ENCODE measurements at places on chromosomes 16 and 17.
A peak's percentile ranks its signal among the peaks of the same experiment; 100 is the strongest.

- no peak for DNase-seq
Measured at GRCh38 chr16:53785044-53785443, 81.1 kb downstream of the FTO start.

DNA sequence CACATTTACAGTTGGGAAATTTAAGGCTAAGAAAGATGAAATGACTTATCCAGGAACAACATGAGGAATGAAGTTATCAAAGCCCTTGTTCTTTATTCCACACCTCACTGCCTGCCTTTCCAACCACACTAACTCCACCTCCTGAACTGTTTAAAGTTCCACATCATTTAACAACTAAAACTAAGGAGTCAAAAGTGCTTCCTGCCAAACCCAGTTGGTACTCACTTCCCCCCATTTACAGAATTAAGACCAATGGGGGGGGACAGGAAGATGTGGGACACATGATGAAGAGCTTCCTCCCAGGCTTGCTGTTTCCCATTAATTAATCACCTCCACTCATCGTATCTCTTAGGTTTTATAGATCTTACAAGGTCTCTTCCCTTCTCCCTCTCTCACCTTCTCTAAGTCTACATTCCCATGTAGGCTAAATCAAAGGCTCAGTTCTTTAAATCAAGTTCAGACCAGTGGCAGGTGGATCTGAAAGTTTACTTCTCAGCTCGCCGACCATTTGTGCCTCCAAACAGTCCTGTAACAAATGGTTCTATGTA is 19.2 kb upstream of the TMEM101 start:
- no peak for DNase-seq

DNA sequence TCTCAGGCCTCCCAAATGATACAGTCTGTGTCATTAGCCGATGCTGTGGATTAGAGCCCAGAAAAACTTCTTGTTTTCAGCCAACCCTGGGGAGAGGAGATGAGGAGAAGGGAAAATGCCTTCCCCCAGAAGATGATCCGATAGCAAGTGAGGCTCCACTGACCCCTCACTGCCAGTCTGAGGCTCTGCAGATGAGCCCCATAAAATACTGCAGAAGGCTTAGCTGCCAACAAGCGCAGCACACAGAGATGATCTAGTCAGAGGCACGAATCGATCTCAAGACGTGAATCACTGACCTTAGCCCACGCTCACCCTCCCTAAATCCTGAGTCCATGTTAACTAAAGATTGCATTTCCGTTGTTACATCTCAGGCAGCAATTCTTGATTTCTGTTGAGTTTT is 31.5 kb downstream of the SALL1 start:
- DNase-seq = no peak

- DNase-seq = no peak
Measured at GRCh38 chr16:20411055-20411454, 1.7 kb downstream of the ACSM5 start.

DNA sequence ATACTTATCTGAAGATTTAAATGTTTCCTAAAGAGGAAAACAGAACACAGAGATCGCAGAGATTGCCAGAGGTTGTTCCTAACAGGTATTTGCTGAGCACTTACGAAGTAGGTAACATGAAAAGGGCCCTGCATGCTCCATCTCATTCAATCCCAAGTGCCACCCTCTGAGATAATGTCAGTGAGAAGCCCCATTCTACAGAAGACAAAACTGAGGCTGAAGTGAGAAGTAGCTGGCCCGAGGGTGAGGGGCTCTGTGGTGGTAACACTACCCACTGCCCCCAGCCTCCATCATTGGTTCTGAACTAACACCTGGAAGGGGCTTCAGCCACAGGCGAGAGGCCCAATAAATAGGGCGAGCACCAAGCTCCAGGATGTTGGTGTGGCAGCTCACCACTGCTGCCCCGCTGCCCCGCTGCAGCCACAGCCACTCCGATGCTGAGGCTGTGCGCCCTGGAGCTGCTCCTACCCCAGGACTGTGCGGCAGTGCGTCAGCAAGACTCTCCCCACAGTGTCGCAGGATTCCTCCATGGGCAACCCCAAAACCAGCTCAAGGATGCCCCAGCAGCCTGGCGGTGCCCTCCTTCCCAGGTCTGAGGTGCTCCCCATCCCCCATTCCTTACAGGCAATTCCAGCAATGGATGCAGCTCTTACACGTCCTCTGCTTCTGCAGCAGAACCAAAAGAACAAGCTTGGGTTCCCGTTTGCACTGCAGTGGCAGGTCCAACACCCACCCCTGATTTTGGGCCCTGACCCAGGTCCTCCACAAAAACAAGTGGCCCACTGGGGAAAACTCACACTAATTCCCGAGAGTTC is 10.3 kb downstream of the FLCN start:
- no peak for DNase-seq

DNA sequence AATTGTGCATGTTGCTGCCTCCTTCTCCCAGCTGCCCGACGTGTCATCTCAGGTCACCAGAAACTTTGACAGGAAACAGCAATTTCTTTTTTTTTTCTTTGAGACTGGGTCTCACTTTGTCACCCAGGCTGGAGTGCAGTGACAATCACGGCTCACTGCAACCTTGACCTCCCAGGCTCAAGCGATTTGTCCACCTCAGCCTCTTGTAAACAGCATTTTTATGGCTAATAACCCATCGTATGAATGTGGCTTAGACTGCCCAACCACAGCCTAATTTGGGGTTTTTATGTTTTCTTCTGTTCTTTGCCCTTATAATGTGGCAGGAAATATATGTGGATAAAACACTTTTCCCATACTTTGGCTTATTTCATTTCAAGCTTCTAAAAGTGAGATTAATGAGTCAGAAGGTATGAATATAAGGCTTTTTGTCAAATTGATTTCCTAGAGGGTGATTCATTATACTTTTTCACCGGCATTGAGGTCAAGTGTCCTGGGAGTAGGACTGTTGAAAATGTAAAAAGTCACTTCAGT is 31.0 kb upstream of the SLC5A10 start:
- DNase-seq = no peak

GRCh38 chr17:10025976-10026901 is 121.2 kb upstream of the RCVRN start:
- DNase-seq = no peak

GRCh38 chr16:49638673-49639610 is 217.0 kb downstream of the ZNF423 start:
- no peak for DNase-seq

GRCh38 chr16:22213801-22214200 is 7.7 kb downstream of the EEF2K start:
- DNase-seq = no peak

DNA sequence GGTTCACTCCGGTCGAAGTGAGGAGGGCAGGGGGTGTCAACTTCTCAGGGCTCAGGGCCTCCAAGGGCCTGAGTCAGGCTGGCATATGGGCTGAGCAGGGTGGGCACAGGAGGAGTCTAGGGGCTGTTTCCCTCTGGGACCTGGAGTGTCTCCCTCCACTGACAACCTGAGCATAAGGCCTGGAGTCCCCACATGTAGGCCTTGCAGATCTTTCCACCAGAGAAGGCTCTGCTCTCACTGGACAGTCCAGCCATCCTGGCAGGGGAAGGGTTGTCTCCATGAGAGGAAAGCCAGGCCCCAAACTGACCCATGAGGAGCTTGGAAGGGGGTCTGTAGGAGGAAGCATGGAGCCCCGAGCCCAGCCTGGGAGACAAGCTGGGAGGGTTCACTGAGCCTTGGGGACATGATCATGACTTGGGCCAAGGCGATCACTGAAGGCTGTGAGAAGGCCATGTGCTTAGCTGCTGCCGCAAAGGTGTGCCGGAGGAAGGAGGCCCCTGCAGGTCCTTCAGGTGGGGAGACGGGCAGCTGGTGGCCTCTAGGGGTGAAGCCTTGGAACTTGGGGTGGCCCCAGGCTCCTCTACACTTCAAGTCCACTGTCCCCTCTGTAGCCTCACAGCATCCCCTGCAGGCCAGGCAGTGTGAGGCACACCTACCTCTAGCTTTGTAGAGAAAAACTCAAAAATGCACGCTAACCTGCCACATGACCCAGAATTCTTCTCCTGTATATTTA is 9.9 kb downstream of the CMTM2 start:
- DNase-seq = no peak

DNA sequence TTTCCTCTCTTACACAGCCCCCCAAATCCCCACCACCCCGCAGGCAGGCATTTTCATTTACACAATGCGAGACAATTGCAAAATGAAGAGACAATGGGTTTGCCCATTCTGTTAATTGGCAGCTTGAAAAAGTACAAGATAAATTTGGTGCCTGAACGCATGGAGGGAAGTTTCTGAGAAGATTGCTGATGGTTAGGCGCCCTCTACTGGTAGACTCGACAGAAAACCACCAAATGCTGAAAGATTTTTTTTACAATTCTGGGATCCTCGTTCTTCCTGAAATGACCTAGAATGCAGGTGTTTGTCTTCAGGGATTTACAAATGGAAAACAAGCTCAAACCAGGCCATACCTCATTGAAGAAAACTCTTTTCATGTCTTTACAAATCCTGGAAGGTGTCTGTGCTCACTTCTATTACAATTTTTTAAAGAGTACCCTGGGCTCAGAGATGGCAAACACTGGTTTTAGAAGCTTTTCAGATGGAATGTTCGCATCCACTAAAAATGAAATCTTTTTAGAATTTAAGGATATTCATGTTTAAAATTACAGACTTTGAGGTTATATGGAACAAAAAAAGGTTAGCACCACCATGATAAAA is 338.5 kb downstream of the PMP22 start:
- peak; percentile 34 for DNase-seq

GRCh38 chr17:57597531-57598453 is 147.3 kb downstream of the CCDC182 start:
- peak; percentile 41 for DNase-seq

DNA sequence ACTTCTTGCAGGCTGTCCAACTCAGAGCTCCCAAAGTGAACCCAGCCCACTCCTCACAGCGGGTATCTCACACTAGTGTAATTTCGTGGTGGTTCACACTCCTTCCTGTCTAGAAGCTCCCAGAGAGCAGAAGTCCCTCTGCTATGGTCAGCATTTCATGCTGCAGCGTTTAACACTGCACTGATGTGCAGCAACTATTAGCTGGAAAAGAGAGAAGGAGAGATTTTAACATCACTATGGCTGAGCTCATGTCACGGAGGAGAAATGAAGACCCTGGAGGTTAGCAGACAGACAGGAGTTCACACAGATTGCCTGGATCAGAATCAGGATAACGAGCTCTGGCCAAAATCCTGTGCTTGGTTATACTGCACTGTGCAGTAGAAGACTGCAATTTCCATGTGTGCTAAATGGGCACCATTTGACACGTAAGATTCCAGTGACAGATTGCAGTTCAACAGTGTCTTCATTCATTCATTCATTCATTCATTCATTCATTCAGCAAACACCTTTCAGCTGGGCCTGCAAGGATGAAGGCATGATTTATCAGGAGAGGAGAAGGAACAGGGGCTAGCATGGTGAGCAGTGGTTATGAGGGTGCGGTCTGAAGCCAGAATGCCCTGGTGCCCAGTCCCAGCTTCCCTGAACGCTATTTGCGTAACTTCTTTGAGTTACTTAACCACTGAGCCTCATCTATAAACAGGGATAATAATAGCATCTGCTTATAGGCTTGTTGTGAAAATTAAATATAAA is 5.3 kb upstream of the CCL1 start:
- DNase-seq = no peak

DNA sequence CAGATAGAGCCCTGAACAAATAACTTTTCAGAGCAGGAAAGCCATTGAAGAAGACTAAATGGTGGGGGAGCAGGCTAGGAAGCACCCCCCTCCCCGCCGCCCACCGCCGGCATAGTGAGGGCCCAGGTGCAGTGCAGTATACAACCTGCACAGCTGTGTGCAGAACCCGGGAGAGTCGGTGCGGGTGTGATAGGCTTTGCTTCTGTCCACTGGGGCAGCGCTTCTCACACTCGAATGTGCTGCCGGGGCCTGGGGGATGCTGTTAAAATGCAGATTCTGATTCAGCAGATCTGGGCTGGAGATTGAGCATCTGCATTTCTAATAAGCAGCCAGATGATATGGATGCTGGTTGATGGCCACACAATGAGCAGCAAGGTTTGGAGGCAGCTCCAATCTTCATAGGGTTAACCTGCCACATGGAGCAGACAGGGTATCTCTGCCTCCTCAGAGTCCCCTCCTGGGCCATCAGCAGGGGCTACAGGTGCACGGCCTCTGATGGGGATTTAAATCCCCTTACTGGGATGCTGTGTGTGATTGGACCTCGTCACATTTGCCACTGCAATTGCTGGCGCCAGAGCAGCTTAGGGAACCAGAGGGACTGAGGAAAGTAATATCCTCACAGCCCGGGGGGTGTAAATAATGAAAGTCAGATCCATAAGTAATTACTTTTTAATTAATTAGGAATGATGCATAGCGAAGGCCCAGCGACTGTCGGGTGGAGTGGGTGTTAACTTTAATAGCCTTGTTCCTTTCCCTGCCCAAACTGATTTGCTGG is 172.0 kb upstream of the RPL38 start:
- DNase-seq = no peak

GRCh38 chr17:56870081-56870651 is 36.2 kb downstream of the DGKE start:
- DNase-seq = no peak

- no peak for DNase-seq
Measured at GRCh38 chr17:51840688-51841087, 317.8 kb downstream of the CA10 start.
